ENCODE measurements at places on chromosomes 7 and 10.

GRCh38 chr7:104625956-104626355 lies 297.6 kb downstream of the LHFPL3 start:
- DNase-seq = no peak

DNA sequence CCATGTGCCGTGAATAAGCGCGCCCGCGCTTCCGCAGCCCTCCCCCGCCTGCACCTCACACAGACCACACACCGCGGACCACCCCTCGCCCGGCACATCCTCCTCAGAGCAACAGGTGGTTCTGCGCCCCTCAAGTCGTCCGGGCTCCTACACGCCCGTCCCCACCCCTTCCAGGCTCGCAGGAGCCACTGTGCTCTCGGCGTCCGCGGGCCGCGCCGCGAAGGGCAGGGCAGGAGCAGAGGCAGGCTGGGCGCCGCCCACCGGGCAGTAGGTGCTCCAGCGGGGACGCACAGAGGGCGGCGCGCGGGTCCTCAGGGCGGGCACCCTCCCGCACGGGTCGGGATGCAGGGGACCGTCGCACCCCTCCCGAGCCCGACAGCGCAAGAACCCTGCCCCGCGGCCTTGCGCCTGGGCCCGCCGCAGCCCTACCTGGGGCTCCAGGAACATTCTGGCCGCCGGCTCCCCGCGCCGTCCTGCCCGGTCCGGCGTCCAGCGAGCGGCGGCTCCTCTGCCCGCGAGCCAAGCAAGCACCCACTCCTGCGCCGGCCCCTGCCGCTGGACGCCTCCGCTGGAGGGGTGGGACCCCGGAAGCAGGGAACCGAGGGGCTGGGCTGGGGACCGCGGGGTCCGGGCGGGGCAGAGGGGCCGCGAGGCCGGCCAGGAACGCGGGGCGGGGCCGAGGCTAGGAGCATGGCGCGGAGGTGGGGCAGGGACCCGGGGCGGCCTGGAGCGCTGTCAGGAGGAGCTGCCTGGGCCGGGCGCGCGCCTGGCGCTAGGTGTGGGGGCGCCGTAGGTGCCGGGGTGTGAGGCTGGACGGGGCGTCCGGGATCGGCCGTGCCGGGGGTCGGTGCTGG lies 37.4 kb downstream of the RASGEF1A start:
- no peak for DNase-seq

- DNase-seq = no peak
Measured at GRCh38 chr7:128381161-128381821, 19.8 kb upstream of the PRRT4 start.

GRCh38 chr10:116001976-116002375 lies 271.0 kb downstream of the GFRA1 start:
- no peak for DNase-seq

DNA sequence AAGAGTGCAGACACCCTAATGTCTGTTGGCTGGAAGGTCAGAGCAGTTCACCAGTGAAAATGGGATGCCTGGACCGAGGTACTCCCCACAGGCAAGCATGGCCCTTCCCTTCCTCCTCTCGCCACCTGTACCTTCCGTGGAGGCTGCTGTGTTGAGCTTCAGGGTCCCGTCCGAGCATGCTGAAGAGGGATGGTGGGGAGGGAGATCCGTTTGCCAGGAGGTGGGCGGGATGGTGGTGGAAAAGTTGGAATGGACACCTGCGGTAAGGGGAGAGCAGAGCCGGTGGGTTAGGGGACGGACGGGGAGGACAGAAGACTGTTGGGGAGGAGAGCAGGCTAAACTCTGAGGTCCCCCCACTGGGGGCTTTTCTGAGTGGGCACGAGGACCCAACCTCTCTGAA lies 15.9 kb upstream of the ZNF777 start:
- no peak for DNase-seq

- no peak for DNase-seq
Measured at GRCh38 chr7:129721068-129721467, 109.5 kb downstream of the NRF1 start.

- DNase-seq = no peak
Measured at GRCh38 chr7:91066627-91067026, 197.6 kb upstream of the FZD1 start.

DNA sequence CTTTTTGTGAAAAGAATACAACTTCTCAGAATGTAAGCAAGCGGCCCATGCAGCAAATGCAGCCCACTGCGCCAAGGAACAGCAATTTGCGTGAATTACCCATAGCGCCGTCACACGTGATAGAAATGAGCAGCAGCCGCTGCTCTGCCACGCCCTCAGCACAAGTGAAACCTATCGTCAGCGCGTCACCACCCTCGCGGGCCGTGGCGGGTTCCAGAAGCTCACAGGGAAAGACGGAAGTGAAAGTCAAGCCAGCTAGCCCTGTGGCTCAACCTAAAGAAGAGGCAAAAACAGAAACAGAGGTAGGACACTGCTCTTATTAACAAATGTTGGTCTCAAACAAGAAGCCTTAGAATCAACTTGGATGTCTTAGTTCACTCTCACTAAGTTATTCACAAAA lies 70.5 kb downstream of the SHH start:
- no peak for DNase-seq

- no peak for DNase-seq
Measured at GRCh38 chr10:1159131-1160061, 103.2 kb downstream of the WDR37 start.

- DNase-seq = peak; percentile 58
Measured at GRCh38 chr7:48118041-48118440, 29.0 kb downstream of the UPP1 start.

Data from astrocyte (in vitro differentiated cells and primary cell).